Thymus (tissue), 14 donors: ENCODE measurements at places on chromosomes 12 and 14.

DNA sequence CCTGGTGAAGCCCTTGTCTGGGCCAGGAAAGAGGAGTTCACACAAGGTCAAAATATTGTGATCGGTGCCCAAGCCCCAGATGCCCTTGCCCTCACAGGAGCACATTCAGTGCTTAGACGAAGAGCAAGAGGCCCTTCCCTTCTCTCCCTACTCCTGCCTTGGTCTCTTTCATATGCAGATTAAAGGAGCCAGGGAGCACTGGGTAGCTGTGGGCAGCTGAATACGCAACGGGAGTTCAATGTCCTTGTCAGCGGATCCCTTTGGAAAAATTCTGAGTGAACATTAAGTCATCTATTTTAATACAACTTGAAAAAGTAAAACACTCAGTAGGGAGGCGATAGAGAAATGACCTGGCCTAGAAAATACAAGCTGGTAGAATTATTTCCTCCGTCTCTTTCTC is 1489.4 kb downstream of the AACS start:
- no peak for DNase-seq

DNA sequence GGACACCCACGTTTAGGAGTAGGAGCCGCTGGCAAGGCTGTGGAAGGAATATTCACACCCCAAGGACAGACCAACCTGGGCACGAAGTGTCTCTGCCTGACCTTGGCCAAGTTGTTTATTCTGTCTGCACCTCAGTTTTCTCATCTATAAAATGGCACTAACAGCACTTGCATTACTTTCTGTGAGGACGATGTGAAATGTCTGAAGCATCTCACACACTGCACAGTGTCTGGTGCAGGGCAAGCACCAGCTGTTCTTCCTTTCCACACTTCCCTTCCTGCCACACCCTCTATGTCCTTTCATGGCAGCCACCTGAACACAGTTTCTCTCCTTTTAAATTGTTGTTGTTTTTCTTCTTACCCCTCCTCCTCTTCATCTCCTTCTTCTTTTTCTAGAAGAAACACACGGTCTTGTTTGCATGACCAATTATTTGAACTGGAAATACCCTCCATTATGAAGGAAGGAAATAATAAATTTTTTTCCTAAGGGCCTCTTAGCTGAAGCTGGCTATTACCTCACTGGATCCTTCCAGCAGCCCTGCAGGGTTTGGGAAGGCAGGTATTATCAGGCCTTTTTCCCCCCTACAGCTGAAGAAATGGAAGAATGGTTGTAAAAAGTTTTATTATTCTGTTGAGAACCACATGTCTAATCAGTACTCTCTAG is 42.9 kb upstream of the ATP23 start:
- DNase-seq, result no peak

- no peak for DNase-seq
These were observed 12.9 kb upstream of the KRT8 start for GRCh38 chr12:52917800-52918199.

GRCh38 chr12:107064243-107064642 is 29.1 kb downstream of the CRY1 start:
- no peak for DNase-seq

- DNase-seq, result no peak
These were observed 51.7 kb downstream of the FLRT2 start for GRCh38 chr14:85581691-85582090.

- DNase-seq, result no peak
These were observed 7.7 kb upstream of the RACGAP1 start for GRCh38 chr12:50032854-50033581.

- DNase-seq, result no peak
These were observed 24.3 kb upstream of the SNAPC1 start for GRCh38 chr14:61737915-61738314.

DNA sequence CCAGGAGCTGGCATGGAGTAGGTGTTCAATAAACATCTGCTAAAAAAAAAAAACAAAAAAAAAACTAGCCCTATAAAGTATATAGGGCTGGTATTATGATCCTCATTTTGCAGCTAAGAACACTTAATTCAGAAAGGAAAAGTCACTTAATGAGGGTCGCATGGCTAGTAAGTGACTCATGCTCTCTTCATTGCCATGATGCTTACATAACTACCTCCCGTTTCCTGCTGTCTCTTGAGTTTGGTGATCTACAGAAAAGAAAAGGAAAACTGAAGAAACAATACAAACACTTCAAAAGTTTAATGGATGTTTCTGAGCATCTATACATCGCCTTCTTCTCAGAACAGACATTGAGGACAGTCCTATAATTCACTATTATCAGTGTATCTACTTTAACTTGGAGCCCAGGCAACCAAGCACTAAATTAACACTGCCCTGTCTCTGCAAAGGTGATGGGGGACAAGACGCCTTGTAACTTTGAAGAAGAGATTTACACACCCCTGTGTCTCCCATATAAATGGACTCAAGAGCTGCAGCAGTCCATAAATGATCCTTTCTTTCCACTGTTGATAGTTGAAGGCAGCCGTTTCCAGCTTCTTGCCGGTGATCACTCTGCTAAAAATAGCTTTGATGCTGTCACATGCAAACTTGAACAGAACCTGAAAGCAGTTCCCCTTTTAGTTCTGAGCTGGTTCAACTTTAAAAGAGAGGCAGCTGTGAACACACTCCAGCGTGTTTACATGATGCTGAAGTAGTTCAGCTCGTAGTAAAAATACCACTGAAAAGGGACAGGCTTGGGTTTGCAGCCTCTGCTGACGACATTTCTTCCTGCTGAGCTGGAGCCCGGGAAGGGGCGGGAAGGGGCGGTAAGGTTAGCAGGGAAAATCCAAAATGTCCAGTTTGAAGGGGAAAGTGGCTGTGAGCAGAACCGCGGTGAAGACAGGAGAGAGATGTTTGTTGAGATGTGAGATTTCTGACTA is 113.3 kb downstream of the FOXN3 start:
- DNase-seq, result peak; percentile 55

DNA sequence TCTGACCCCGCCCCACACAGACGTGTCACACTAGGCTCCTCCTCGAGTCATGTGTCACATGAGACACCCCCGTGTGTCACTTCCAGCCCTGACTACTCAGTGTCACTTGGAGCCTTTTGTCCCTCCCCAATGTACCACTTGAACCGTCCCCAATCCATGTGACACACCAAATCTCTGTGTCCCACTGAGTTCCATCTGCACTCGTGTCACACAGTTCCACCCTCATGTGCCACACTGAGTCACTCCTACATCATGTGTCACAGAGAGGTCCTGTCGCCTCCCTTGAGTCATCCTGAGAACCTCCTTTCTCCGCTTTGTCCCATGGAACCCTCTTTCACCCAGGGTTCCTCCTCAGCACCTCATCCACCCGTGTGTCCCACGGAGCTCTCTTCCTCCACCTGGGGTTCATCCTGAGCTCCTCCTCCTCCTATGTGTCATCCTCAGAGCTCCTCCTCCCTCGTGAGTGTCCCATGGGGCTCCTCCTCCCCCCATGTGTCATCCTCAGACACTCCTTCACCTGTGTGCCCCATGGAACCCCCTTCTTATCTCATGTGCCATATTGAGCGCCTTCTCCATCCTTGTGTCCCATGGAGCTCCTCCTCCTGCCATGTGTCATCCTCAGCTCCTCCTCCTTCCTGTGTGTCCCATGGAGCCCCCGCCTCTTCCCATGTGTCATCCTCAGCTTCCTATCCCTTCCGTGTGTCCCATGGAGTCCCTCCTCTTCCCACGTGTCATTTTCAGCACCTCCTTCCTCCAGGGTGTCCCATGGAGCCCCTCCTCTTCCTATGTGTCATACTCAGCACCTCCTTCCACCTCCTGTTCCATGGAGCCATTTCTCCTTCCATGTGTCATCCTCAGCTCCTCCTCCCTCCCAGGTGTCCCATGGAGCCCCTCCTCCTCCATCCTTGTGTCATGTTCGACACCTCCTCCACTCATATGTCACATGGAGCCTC is 32.0 kb downstream of the RTL1 start:
- DNase-seq, result no peak

DNA sequence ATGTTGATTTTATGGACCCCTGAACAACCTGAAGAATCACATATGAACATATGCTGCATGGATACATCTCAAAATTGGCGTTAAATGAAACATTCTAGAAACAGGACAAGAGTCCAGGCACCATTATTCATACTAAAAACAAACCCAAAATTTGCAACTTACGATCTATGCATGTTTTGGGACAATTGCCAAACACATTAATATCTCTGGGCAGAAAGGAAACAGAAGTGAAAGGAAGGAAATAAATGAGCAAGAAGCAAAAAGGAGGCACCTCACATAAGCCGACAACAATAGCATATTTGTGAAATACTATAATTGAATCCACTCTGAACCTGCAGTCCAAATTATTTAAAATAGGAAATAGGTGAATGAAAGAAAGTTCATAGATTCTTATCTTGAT is 1505.3 kb downstream of the AACS start:
- DNase-seq, result no peak

DNA sequence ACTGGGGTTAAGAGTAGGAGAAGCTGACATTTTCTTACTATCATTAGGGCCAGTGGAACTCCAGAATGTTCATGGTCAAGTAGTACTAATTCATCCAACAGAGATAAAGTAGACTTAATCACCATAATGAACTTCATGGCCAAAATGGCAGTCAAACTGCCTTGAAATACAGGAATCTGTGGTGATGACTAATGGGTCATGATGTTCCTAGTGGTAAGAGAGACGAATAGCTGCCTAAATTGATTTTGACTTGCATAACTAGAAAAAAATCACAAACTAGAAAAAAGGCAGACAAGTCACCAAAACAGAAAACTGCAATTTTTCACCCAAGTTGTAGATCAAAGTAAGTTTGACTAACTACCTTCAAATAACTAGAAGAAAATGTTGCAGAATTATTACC is 138.5 kb downstream of the MGAT4C start:
- DNase-seq, result no peak

DNA sequence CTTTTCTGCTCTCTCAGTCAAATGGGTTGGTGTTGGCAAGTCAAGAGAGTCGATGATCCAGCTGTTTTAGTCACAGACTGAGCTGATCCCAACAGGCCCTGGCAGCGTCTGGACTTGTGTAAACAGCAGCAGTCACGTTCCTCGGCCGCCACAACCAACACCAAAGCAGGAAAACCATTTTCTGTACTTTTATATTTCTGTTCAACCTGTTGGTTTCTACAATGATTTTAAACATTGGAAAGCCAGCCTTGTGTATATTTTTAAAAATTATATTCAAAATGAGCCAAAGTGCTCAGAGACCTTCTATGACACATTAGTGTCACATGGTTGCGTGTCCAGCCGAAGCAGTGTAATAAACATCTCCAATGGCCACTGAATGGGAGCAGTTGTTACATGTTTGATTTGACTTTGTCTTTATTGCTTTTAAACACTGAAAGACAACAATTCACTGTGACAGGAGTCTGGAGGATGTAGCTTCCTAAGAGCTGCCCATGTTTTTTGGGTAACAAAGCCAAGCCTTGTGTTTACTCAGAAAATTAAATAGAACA is 5.9 kb upstream of the SIVA1 start:
- no peak for DNase-seq

GRCh38 chr12:20360407-20360806 is 7.9 kb upstream of the PDE3A start:
- no peak for DNase-seq

- no peak for DNase-seq
These were observed 49.9 kb downstream of the SSH1 start for GRCh38 chr12:108807476-108807875.

DNA sequence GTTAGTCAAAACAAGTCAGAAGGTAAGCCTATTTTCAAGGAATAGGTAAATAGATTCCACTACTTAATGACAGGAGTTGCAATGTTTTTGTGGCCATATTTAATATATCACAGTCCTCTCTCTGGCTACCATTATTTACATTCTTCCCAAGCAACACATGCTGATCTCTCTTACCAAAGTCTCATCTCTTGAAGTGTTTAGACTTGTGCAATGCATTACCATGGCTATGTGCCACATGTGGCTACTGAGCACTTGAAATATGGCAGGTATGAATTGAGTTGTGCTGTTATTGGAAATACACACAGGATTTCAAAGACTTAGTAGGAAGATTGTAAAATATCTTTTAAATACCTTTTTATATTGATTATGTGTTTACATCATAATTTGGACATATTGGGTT is 262.4 kb upstream of the PDE3A start:
- no peak for DNase-seq

DNA sequence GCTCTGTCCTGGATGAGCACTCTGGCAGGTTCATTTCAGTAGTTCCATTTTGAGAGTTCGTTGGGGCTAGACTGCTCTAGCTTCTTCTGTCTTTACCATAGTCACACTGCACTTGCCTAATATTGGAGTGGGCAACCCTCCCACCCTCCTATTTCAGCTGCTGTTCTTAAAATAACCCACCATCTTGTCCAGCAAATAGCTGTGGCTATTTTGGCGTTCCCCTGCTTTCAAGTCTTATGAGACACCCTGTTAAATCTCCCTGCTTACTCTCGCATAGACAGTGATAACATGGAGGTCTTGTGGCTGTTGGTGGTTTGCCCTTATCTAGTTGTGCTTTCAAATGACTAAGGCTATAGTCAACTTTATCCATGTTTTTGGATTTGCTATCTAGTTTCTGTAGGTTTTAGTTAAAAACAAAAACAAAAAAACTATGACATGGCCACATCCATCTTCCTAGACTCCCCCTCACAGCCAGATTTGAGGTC is 65.5 kb downstream of the LRP6 start:
- DNase-seq, result no peak

DNA sequence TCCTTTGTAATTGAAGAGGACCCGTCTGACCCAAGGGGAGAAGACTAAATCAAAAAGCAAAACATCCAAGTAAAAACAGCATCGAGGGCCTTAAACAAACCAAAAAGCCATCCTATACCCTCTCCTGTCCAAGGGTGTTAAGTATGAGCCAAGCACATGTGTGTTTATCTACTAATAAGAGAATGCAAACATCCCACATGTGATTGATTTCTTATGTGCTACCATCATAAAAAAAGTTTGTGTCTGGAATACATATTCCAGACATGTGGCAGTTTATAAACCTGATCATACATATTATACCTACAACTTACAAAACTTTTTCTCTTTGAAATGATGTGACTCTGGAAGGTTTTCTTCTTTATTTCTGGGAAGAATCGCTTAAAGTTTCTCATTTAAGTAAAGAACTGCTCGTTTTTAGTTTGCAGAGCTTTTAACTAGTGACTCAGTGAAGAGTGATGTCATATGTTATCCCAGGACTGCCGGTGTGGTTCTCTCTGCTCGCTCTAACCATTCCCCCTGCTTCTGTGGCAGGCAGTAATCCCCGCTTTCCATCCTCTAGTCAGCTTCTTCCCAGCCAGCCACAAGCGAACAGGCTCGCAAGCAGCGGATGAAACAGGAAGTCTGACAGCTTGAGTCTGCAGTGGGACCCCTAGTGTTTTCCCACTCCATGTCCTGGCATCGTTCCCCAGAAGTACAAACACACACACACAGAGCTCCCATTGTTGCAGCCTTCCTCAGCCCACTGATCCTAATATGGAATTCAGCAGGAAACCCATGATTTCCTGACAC is 431 bp upstream of the RHOJ start:
- peak; percentile 8 for DNase-seq

- DNase-seq, result no peak
These were observed 1526.6 kb upstream of the FLRT2 start for GRCh38 chr14:84003346-84003745.
